NCI-H526 treated with DMSO at 0.1 percent for 48 hours (cell line): ENCODE measurements at places on chromosomes 3 and 15.

DNA sequence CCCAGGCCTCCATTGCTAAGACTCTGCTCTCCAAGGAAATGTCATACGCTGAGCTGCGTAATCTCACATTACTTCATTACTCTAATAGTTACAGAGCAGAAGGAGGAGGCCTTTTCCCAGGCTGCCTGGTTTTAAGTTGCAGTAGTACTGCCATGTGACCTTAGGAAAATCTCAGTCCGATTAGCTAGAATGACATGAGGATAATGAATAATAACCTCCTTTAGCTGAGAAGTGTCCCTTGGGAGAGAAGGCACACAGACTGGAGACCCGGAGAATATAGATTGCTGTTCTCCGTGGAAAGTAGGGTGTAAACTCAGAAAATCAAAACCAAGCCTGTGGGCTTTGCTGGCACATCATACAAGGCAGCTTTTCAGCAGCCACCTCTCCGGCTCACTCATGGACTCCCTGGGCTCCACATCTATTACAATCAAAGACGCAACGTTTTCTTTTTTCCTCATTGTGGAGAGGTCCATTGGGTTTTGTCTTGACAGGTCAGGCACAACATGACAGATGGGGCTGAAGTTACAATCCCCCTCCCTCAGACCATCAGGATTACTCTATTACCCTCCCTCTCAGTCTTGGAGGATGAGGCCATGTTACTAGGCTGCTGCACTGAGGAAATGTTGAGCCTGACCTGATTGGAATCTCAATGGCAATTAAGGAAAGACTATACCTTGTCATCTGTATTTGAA lies 134.8 kb upstream of the MB21D2 start:
- no peak for DNase-seq

GRCh38 chr3:142209655-142210054 lies 15.7 kb downstream of the GK5 start:
- no peak for DNase-seq

- no peak for DNase-seq
Measured at GRCh38 chr3:158330870-158331269, 221.0 kb downstream of the RSRC1 start.

DNA sequence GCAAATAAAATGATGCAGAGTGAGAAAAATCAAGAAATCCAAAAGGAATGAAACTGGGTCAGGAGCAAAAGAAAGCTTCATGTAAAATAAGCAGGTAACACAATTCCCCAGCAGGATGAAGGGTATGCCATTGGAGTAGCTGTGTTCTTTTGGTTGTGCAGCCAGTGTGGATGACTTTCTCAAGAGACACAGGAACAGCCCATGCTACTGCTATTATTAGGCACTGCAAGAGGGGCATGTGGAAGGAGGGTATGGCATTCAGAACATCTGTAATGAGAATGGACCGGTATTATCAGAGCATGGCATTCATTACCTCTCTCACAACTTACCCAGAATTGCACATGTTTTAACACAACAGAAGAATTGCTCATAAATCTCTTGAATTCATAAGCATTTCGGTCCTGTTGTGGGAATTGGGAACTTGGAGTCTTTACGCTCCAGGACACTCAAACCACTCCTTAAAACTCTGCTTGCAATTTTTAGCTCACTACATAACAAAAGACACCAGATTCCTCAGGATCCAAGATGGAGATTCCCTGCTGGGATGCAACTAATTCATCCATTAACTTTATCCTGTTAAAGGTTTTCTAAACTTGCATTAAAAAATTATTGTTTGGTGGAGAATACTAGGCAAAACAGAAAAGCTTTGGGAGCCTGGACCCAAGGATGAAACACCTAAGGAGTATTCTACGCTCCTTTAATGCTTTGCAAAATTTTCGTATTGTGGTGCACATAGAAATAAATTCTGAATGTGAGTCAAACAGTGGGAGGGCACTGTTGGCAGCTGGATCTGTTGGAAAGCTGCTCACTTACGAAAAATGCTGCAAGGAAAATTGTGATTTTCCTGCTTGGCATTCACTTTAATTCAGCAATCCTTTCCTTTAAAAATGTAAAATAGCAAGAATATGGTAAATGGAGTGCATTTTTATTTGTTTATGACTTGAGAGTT lies 34.6 kb upstream of the CDIN1 start:
- no peak for DNase-seq

DNA sequence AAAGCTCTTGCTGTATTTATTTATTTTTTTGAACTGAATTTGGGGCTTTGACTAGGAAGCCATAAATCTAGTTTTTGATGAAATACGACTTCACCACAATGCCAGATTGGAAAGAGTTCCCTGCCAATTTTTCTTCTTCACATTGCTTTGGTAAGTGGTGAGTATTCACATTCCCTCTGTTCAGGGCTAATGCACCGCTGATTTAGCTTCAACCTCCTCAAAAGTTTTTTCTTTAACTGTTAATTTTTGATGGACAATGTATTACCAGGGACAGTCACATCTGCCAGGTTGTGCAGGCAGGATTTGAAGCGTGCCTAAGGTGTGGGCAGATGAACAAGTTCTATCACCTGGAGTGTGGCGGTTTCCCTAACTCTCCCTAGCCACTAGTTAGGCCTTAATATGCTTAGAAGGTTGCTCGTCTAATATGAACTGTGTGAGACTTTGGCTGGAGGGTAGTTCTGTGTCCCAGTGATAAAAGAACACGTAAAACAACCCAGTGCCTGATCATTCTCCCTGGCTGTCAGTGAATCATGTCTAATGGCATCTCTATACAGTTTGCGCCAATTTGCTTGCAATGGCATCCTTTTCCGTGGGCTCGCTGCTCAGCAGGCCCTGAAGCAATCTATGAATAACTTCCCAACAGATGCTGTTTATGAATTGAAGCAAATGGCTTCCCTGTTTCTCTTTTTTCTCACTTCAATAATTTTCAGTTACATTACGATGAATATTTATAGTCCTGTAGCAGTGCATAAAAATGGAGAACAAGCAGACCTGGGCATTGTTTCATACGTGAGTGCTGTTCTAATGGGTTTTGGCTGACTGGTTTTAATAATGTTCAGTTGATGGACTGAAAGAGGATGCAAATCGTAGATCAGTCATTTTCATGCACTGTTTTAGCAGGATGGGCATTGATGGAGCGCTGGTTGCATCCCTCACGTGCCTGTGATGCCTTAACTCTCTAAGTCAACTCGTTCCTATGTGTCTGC lies 243.2 kb upstream of the SUCLG2 start:
- DNase-seq = peak; percentile 96

DNA sequence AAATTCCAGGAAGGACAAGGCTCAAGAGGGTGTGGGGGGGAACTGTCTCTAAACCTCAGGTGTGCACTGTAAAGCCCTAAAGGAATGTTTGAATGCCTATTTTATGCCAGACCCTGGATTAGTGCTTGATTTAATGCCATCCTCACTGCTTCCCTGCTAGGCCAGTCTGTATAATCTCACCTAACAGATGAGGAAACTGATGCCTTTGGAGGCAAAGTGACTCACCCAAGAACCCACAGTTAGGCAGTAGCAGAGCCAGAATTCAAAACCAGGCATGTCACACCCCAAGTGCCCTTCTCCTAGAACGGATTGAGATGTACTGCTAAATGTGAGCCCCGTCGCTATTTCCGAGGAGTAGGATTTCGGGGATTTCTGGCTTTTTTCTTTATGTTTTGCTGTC lies 7.8 kb downstream of the CAMK1 start:
- DNase-seq = no peak

- DNase-seq = no peak
Measured at GRCh38 chr3:52809149-52809548, 14.6 kb downstream of the ITIH3 start.

GRCh38 chr3:183629546-183630301 lies 5.7 kb upstream of the KLHL24 start:
- no peak for DNase-seq

- no peak for DNase-seq
Measured at GRCh38 chr3:120597445-120598049, 1.4 kb downstream of the NDUFB4 start.

DNA sequence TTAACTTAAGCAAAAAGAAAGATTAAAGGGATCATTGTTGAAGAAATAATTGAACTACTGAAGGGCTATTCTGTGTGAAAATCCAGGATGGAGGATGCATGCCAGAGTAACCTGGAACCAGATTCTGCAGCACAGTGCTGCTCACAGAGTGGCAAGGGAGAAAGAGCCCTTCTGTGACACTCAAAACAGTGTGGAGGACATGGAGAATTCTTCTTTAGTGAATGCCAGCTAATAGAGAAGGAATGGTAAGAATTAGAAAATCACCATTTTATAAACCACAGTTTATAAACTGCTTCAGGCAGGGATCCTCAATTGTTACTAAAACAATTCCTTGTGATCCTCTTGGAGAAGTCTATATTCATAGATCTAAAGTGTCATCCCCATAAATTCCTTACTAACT lies 70.4 kb upstream of the ARHGEF26 start:
- no peak for DNase-seq

DNA sequence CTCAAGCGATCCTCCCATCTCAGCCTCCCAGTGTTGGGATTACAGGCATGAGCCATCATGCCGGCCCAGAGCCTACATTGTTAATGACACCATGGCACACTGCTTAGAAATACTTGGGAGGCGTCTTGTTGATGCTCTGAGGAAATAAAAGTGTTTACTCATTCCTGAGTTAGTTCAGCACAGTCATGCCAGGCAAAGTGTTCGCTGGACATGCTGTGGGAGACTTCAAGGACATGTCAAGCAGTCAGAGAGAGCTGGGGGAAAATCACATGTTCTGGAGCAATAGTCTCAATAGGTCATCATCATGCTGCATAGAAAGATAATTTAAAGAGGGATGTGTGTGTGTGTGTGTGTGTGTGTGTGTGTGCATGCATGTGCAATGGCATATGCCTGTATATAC lies 37.5 kb downstream of the TTC23 start:
- no peak for DNase-seq

DNA sequence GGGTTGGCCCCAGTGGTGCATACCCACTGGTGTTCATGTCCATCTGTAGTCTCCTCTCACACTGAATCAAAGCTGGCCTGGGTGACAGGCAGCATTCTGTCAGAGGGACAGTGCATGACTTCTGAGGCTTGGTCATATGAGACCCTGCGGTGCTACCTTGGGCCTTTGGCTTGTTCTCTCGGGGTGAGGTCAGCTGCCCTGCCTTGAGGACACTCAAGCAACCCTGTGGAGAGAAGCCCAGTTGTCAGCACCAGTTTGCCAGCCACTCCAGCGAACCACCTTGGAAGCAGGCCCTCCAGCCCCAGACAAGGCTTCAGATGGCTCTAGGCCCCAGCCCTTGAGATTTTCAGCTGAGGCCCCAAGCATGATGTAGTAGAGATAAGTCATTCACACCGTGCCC lies 16.9 kb upstream of the RAB7A start:
- DNase-seq = no peak

- no peak for DNase-seq
Measured at GRCh38 chr15:96320107-96320506, 10.4 kb upstream of the NR2F2 start.

DNA sequence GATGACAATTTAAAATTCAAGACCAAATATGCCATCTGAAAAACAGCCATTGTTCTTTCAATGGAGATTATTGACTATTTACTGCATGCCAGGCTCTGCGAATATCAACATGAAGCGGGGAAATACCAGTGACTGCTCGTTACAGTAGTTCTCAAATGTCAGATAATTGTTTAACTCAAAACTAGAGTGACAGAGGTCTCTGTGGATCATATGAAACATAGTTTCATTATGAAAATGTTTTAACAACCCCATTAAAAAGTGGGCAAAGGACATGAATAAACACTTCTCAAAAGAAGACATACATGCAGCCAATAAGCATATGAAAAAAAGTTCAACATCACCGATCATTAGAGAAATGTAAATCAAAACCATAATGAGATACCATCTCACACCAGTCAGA lies 50.0 kb upstream of the GPR149 start:
- no peak for DNase-seq

- DNase-seq = no peak
Measured at GRCh38 chr3:182405759-182406158, 387.5 kb upstream of the ATP11B start.

- DNase-seq = no peak
Measured at GRCh38 chr3:190646996-190647395, 133.1 kb downstream of the IL1RAP start.

GRCh38 chr3:134322286-134322685 lies 52.0 kb downstream of the AMOTL2 start:
- DNase-seq = no peak

DNA sequence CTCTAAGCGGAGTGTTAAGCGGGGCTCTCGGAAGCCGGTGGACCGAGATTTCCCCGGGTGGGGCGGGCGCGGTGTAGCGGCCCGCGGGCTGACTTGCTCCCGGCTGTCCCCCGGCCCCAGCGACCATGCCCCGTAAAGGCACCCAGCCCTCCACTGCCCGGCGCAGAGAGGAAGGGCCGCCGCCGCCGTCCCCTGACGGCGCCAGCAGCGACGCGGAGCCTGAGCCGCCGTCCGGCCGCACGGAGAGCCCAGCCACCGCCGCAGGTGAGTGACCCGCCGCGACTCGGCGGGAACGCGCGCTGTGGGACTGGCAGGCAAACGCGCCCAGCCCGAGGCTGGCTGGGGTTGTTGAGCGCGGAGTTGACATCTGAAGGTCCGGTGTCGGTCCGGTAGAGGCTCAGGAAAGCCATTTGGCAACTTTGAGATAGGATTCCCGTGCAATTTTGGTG lies 1.3 kb downstream of the SMC4 start:
- no peak for DNase-seq

GRCh38 chr15:101059381-101060341 lies 140.5 kb downstream of the LRRK1 start:
- DNase-seq = no peak

- no peak for DNase-seq
Measured at GRCh38 chr3:150497956-150498355, 48.3 kb downstream of the SERP1 start.

- DNase-seq = no peak
Measured at GRCh38 chr3:62164746-62165145, 208.6 kb downstream of the FEZF2 start.

DNA sequence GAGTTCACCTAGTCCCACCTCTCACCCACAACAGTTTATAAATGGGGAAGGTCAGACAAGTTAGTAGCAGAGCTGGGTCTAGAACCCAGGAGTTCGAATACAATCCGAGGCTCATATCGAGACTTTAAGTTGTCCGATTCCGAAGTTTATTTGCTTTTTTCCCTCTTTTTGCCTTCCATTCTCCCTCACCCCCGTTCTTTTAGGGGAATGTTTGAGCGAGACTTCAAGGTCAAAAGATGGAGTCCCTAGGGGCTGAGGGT lies 7.3 kb downstream of the BCL6 start:
- no peak for DNase-seq

GRCh38 chr15:24954783-24955530 lies at the start of the genes SNRPN and SNURF:
Gene SNRPN, plus strand, starts transcription at chr15:24954987. Its CDS starts 19,467 bp downstream, at chr15:24974454.
Gene SNURF, plus strand, starts transcription at chr15:24954987. Its CDS starts 62 bp downstream, at chr15:24955049.
- no peak for DNase-seq

- peak; percentile 5 for DNase-seq
Measured at GRCh38 chr3:66904831-66905493, 93.1 kb upstream of the KBTBD8 start.

- DNase-seq = no peak
Measured at GRCh38 chr3:156258301-156258700, 137.9 kb downstream of the KCNAB1 start.
